Activated CD4-positive, alpha-beta T cell treated with anti-CD3 and anti-CD28 coated beads, Interleukin-10, Interleukin-2, amounts not matched to agents 100 ng/mL and 50 ng/mL, durations not matched to agents 16 hours and 8 hours (primary cell): ENCODE measurements at places on chromosomes 3 and 15.

GRCh38 chr15:65993762-65994161, 124.5 kb downstream of the RAB11A start:
- DNase-seq = no peak

GRCh38 chr15:52378746-52379394, 83.3 kb upstream of the MYO5C start:
- peak; percentile 82 for DNase-seq

- peak; percentile 40 for DNase-seq
These were observed 111.7 kb downstream of the FOXB1 start for GRCh38 chr15:60115579-60116380.

DNA sequence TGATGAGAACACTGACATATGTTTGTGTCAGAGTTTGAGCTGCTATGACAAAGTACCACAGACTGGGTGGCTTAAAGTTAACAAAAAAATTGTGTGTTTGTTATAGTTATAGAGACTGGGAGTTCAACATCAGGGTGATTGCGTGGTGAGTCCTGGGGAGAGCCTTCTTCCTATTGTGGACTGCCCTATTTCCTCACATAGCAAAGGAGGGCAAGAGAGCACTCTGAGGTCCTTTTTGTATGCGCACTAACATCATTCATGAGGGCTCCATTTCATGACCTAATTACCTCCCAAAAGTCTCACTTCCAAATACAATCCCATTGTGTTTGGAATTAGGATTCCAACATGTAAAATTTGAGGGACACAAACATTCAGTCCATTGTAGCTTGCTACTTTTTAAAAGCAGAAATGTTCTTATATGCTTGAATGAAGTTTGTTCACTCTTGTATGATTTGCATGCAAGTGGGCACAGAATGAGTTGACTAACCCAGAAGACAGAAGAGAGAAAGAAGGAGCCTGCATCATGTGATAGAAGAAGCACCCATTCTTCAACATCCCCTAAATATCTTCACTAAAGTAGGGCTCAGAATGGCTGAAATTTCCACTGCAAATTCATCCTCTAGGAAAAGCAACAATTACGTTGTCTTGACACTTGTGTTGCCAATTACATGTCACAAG, 18.9 kb upstream of the ALCAM start:
- DNase-seq = no peak
